ENCODE measurements at places on chromosomes 6 and 20.

DNA sequence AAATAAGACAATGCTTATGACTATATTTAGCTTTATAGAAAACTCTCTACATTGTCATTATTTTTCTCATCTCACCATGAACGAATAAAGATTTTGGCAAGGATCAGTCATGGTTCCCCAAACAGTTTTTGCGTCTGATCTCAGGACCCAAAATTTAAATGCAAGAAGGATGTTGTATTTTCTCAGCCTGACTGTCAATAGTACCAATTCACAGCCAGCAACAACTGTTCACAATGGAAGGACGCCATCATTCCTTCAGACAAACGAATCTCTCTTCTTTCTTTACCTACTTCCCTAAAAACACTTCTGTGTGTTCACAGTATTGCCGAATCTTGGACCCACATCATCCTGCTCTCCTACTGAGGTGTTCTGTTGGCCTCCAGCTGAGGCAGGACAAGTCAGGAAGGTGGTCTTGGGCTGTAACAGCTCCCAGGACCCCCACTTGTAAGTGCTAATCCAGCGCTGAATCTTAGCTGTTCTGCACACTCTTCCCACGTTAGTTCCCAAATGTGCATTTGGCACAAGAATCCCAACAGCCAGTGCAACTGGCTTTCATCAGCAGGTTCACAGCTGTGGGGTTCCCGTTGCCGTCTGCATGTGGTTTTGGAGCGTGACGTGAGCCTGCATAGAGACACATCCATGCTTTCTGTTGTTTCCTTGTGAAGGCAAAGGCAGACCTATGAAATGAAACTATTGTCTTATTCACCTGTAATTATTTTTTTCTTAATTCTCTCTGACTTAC lies 600.0 kb downstream of the QKI start:
- DNase-seq: no peak

- DNase-seq: no peak
These were observed 25.4 kb upstream of the MAS1 start for GRCh38 chr6:159865226-159865920.

- DNase-seq: no peak
These were observed 19.4 kb upstream of the RPL7L1 start for GRCh38 chr6:42860036-42860435.

DNA sequence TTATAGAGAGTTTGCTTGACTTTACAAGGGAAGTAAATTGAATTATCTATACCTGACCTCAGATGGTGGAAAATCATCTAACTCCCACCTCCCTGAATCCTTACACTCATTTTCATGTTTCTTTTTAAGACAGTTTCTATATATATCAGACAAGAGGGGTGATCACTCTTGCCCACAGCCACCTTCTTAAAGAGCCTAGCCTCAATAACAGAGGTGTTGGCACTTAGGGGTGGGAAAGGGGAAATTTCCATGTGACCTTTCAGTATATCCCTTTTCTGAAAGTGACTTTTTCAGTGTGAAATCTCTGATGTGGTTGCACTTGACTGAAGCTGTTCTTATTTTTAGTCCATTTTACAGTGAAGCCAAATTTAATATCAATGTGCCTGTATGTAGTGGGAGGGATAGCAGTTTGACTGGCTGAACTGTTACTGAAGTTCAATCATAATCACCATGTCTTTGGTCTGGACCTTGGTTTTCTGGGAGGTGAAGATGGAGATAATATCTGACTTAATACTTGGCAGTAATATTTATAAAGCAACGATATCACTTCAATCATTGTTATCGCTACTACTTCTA lies 141.3 kb downstream of the MAP3K7 start:
- DNase-seq: no peak

- DNase-seq: no peak
These were observed 2.5 kb downstream of the RNF182 start for GRCh38 chr6:13927203-13927602.

GRCh38 chr6:20924911-20925543 lies 390.8 kb downstream of the CDKAL1 start:
- DNase-seq: peak; percentile 58

- no peak for DNase-seq
These were observed 136.4 kb upstream of the KCNG1 start for GRCh38 chr20:51159303-51159702.

DNA sequence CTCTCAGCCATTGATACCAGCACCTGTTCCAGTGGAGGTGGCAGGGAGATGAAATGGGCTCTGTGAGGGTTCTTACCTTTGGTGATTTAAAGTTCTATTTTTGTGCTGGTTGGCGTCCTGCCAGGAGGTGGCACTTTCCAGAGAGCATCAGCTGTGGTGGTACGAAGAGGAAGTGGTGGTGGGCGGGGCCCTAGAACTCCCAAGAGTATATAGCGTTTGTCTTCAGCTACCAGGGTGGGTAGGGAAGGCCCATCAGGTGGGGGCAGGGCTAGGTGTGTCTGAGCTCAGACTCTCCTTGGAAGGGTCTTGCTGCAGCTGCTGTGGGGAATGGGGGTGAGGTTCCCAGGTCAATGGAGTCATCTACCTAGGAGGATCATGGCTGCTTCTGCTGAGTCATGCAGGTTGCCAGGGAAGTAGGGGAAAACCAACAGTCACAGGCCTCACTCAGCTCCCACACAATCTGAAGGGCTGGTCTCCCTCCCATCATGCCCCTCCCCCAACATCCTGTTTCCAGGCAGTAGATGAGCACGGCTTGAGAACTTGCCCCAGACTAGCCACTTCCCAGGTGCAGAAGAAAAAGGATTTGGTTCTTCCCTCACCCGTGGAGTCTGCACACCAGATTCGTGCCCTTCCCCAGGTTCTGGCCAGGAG lies 46.6 kb downstream of the MOXD1 start:
- DNase-seq: no peak
